Stimulated activated CD4-positive, alpha-beta T cell treated with anti-CD3 and anti-CD28 coated beads, TNF-alpha, amount 100 ng/mL, for 48 hours (primary cell): ENCODE measurements at places on chromosomes 3 and 15.

- DNase-seq, result no peak
These were observed 818 bp downstream of the PPP1R2 start for GRCh38 chr3:195542316-195542697.

DNA sequence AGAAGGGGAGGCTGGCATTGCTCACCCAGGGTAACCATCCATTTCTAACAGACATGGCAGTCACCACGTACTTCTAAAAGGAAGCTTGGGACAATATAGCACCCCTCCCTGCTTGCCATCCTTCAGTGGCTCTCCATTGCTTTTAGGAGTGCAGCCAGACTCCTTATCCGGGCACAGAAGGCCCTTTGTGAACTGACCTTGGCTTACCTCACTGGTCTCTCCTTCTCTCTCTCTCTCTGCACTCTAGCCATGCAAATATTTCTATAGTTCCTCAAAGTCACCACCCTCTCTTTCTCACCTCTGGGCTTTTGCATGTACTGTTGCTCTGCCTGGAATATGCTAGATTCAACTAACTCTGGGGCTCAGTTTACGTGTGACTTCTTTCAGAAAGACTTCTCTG lies 301.1 kb downstream of the SHQ1 start:
- DNase-seq, result no peak

- no peak for DNase-seq
These were observed 33.9 kb upstream of the CHRM5 start for GRCh38 chr15:33934396-33934795.

DNA sequence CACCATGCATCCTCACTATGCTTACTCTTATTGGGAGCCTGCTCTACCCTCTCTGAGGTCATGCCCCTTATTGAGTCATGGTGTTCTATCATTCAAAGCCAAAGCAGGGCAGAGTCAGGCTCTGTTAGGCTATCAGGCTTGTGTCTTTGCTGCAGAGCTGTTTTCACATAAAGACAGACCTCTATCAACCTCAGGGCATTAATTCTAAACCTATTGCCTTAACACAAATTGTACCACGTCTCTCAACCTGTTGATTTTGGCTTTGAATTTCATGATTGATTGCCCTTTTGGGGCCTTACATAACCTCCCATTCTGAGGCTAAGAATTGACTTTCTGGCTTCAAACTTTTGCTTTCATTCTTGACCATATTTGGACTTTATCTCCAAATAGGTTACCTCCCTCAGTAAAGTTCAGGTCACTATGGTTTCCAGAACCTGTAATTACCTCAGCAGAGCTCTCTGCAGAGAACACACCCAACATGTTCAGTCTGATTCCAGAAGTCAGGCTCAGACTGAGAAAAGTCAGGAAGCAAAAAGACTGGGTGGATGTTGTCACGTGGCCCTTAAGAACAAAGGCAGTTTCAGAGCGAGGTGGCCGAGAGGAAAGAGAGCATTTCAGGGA lies 221.4 kb upstream of the NANOGP8 start:
- DNase-seq, result no peak

GRCh38 chr15:81170511-81170910 lies 26.2 kb upstream of the IL16 start:
- DNase-seq, result no peak

GRCh38 chr15:84885801-84886200 lies 1.3 kb downstream of the SLC28A1 start:
- DNase-seq, result no peak

DNA sequence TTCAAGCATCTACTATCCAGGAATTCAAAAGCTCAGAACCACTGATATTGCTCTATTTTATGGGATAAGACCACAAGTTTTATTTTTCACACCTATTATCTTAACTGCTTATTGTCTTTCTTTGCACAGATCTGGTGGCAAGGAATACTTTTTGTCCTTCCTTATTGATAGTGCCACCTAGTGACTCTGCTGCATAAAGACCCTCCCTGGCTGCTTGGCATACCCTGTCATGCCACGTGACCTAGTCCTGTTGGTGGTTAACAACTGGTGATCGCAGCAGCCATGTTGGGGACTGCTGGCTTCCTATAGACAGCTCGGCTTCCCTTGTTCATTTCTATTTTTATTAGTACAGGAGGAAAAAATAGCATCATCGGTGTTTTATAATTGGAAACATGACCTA lies 236.3 kb downstream of the MEX3B start:
- no peak for DNase-seq

DNA sequence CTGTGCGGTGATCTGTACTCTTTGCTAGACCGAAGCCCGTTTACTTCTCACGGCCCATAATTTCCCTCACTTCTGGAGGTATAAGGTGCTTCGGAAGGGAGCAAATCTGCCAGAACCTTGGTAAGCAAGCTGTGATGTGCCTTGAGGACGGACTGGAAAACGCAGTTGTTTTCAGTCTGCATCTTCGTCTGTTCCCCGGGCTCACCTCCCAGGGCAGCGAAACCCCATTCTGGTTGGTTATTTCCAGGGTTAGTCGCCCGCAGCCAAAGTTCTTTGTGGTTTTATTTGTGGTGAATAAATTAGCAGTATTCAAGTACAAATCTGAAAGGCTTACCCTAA lies 401 bp downstream of the RAMAC start:
- DNase-seq, result no peak

DNA sequence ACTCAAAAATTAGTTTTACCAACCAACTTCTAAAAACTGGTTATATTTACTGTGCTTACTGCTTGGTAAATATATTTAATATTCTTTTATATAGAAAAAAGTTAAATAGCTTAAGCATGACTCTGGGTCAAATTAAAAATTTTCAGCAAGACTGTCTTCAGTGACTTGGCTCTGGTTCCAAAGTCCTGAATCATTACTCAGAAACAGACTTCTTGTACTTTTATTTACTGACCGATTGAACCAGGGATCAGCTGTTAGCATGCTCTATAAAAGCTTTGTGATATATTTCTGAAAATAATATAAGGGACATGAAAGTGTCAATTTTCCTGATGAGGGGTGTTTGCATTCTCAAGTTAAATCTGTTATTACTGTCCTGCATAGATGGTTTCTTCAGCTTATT lies 164.3 kb downstream of the MCTP2 start:
- DNase-seq, result no peak

DNA sequence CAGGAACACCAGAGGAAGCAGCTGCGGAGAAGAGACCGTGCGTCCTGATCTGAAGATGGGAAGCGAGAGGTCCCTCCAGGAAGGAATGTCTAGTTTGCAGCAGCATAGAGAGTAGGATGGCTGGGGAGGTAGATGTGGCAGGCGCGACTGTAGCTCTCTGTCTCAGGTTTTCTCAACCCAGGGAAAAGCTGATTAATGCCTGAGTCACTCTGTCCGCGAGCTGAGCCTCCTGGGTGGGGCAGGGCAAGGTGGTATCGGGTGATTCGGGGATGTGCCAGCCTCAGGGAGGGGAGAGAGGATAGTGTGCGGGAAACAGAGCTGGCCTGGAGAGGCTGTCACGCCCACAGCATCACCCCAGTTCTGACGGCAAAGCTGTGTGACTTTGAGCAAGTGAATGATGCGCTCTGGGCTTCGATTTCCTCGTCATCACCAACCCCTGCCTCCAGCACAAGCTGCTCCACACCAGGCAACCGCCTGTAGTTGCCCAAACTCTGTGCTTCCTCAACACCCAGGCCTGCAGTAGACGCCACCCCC lies 28.4 kb downstream of the CPN2 start:
- peak; percentile 26 for DNase-seq

DNA sequence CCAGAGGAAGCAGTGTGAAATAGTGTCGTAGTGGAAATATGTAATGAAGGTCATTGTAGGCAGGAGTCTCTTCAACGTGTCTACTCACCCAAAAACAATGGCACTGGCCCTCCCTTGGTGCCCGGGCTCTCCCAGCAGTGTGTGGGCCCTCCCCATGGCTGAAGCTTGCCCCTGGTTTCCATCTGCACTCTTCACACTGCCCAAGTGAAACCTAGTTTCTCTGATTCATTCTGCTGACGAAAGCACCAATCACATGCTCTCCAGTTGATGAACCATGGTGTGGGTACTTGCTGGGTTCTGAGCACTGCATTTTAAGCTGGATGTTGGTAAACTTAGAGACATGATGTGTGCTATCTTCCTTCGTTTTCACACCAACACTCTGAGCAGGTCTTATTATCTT lies 61.0 kb upstream of the AGBL1 start:
- DNase-seq, result no peak

DNA sequence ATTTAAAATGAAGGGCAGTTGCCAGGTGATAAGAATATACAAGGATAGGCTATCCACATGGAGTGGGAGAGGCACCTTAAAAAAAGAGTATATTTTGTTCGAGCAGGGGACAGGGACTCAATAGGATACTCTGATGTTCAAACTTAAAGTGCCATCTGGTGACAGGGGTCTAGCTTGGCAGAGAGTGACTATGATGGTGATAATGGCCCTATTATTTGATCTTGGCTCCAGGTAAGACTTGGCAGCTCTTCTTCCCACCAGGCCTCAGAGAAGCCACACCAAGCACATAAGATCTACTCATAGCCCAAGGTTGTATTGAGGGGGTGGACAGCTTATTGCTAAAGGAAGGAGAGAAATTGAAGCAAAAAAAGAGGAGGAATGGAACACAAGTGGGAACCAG lies 109.0 kb upstream of the MANF start:
- no peak for DNase-seq

GRCh38 chr3:197203714-197204146 lies 94.7 kb downstream of the DLG1 start:
- DNase-seq, result no peak
